ENCODE measurements at places on chromosomes 12 and 14. TPM values are rescaled to one million over a fixed set of nuclear protein-coding genes. Genes with fewer than 3 reads are reported as not detected.
A peak's percentile ranks its signal among the peaks of the same experiment; 100 is the strongest.

- H3K4me3 ChIP-seq: no peak overlapping the region
- H3K36me3 ChIP-seq: peaks cover 15% of the 10 kb centered on the region
- no peaks in the 10 kb centered on the region for H3K4me1 ChIP-seq
- peaks cover 11% of the 10 kb centered on the region for H3K27me3 ChIP-seq
Measured at GRCh38 chr14:88955455-88955854, 131.0 kb downstream of the TTC8 start.

- H3K4me1 ChIP-seq: no peaks in the 10 kb centered on the region
- H3K4me3 ChIP-seq: no peak overlapping the region
- DNase-seq: no peak
- no peaks in the 10 kb centered on the region for H3K36me3 ChIP-seq
- H3K27ac ChIP-seq: no peak overlapping the region
Measured at GRCh38 chr14:92173668-92174067, 51.9 kb downstream of the CPSF2 start.

DNA sequence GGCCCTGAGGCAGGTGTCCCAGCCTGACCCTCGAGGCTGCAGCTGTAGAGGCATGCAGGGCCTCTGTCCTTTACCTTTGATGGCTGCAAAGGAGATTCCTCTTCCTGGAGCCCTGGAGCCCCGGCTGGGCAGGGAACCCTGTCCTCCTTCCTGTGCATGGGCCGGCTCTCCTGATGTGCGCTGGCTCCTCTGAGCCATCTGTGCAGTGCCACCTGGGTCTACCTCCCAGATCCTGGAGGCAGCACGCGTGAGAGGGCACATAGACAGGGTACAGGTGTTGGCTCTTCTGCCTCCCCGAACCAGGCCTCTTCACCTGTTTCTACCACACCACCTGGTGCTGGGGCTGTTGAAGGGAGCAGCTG is 115.1 kb downstream of the BEGAIN start:
- no peaks in the 10 kb centered on the region for H3K27me3 ChIP-seq
- H3K4me1 ChIP-seq: no peaks in the 10 kb centered on the region

DNA sequence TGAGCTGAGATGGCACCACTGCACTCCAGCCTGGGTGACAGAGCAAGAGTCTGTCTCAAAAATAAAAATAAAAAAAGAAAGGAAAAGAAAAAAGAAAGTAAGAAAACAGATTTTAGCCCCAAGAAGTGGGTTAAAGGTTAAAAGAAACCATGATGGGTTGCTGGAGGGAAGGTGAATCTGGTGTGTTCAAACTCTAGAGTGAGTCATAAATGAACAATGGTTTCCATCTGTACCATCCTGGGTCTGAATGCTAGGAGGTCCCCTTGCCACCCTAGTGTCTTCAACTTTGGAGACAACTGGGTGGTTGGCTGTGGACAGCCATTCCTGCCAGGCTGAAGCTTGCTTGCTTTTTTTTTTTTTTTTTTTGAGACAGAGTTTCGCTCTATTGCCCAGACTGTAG is 1.6 kb upstream of the RPS26 start:
- no peak for DNase-seq
- peaks cover 15% of the 10 kb centered on the region for H3K36me3 ChIP-seq
- peak overlapping the region; percentile 65 for H3K27ac ChIP-seq
- H3K27me3 ChIP-seq: no peaks in the 10 kb centered on the region
- peaks cover 17% of the 10 kb centered on the region for H3K4me1 ChIP-seq

- no peak overlapping the region for H3K27ac ChIP-seq
- DNase-seq: no peak
- H3K27me3 ChIP-seq: peaks cover 24% of the 10 kb centered on the region
- H3K4me1 ChIP-seq: no peaks in the 10 kb centered on the region
Measured at GRCh38 chr14:104536942-104537612, 42.5 kb upstream of the C14orf180 start.

DNA sequence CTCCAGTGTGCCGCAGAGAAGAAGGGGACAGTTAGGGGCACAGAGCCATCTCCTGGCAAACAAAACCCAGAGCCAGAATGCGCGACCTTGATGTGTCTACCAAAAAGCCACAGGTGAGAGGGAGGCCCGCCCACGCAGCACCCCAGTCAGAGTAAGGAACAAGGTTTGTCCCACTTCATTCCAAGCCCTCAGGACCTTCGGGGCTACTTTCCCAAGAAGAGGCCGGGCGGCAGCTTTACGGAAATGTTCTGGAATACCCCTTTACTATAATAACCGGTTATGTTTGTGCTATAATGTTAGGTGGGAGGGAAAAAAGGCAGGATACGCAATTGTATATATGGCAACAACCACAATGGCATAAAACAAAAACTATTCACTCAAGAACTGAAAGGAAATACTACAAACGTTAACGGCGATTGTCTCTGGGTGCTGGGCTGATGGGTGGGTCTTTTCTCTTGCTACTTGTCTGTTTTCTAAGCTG is 12.3 kb downstream of the CCDC88C start:
- no peak overlapping the region for H3K4me3 ChIP-seq
- peaks cover 90% of the 10 kb centered on the region for H3K4me1 ChIP-seq
- no peak for DNase-seq
- no peaks in the 10 kb centered on the region for H3K27me3 ChIP-seq

DNA sequence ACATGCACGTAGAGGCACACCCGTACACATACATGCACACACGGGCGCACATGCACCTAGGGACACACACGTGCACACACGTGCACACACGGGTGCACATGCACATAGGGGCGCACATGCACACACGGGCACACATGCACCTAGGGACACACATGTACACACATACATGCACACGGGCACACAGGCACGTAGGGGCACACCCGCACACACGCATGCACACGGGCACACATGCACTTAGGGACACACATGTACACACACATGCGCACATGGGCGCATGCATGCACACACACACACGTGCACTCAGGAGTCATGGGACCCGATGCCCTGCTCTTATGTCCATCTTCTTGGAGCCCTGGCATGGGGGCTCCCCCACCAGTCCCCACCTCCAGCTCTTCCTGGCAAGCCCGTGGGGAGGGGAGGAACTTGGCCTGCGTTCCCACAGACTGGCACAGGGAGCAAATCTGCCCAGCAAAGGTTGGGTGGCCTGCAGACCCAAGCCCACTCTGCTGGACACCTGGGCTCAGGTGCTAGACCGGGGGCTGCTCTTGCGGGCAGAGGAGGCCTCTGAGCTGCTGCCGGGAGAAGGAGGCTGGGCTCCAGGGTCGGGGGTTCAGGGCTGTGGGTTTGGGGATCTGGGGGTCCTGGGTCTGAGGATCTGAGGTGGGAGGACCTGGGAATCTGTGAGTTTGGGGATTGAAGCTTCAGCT is 51.4 kb downstream of the KIF26A start:
- H3K27ac ChIP-seq: no peak overlapping the region
- H3K27me3 ChIP-seq: no peaks in the 10 kb centered on the region
- H3K4me1 ChIP-seq: no peaks in the 10 kb centered on the region
- H3K4me3 ChIP-seq: no peak overlapping the region
- DNase-seq: no peak
- no peaks in the 10 kb centered on the region for H3K36me3 ChIP-seq

The SIX6 gene
- polyA plus RNA-seq: not detected
